ENCODE measurements at places on chromosomes 13 and 19.

DNA sequence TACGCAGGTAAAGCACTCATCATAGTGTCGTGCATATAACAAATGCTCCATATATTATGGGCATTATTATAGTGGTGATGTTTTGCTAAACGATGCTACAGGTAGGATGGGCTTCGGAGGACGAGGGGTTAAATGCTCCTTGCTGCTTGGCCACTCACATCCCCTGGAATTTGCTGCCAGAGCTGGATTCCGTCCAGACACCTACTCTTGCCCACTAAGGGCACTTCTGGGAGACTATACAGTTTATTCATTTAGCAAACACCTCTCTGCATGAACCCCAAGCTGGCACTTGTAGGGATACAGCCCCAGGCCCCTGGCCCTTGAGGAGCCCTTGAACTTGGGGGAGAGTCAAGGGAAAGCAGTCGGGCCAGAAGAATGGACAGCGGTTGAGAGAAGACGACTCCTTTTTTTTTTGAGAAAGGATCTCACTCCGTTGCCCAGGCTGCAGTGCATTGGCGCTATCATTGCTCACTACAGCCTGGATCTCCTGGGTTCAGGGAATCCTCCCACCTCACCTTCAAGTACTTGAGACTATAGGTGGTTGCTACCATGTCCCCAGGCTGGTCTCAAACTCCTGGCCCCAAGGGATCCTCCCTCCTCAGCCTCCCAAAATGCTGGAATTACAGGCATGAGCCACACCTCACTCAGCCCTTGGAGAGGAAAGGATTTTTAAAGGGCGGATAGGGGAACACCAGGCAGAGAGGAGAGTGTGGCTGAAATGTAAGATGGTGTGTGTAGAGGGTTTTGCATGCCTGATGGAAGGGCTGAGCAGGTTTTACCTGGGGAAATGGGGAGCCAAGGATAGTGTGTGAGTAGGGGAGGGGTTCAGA, 1.1 kb upstream of the MRPL34 start:
- no peak for DNase-seq

DNA sequence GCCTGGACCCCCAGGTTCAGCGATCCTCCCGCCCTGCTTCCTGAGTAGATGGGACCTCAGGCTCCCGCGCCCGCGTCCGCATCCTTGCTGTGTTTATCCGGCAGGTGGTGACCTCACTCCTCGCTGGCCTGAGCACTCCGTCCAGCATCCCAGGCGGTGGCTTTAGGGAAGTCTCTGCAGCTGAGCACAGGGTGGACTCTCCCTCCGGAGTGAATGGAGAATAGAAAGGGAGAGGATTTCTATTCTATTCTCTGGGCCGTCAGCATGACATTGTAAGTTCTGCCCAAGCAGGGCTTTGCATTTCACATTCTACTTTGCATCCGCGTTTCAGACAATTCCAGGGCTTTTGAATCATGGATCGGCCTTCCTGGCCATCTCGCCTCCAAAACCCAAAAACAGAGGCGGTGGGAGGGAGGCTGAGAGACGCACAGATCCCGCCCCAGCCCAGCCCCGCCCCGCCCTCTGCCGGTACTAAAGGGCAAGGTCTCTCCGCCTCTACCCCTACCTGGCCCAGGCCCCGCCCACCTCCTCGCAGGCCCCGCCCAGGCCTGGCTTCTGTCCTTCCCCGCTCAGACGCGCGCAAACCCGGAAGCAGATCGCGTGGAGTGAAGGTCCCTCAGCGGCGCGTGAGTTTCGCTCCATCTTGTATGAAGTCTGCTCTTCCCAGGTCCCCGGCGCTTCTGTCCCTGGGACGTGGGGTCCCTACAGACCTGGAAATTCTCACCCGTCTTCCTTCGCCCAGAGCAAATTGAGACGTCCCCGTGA, at the start of gene ZNF525:
ZNF525 (plus strand) TSS at position 572 of the 765 bp plus-strand sequence. CDS start 6,577 bp downstream, outside the sequence.
- DNase-seq: peak; percentile 95

- no peak for DNase-seq
Observed at GRCh38 chr13:25762795-25763377, 288.9 kb downstream of the SHISA2 start.

DNA sequence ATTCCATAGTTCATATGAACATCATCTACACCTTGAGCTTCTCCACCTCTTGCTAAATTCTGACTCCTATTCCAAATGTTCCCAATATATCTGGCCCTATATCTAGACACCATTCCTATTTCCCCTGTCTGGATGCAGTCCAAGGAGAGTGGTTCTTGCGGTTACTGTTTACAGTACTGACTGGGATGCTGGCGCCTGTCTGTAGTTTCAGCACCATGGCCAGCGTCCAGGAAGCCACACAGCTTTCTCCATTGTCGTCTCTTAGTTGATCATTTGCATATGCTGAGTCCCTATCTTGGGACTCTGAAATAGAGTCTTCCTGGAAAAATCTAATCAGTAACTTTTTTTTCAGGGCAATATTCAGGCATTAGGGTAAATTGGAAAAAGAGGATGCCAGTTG, 14.9 kb downstream of the LAIR2 start:
- peak; percentile 43 for DNase-seq

DNA sequence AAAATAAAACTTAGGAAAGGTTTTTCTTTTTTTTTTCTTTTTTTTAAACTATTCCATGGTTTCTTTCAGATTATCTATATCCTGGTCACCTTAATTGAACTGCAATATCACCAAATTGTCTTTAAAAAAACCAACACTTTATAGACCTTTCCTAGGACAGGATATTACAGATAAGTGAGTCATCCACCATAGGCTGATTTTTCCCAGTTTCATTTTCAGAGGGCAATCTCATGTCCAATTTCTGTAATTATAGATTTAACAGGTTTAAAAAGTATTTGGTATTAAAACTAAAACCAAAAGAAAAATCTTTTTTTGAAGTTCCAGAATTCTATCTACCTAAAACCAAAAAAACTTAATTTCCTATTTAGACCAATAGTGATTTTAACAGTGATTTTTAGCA, 13.2 kb downstream of the SPART start:
- DNase-seq: no peak

- no peak for DNase-seq
Observed at GRCh38 chr13:98586400-98587345, 9.8 kb upstream of the STK24 start.

DNA sequence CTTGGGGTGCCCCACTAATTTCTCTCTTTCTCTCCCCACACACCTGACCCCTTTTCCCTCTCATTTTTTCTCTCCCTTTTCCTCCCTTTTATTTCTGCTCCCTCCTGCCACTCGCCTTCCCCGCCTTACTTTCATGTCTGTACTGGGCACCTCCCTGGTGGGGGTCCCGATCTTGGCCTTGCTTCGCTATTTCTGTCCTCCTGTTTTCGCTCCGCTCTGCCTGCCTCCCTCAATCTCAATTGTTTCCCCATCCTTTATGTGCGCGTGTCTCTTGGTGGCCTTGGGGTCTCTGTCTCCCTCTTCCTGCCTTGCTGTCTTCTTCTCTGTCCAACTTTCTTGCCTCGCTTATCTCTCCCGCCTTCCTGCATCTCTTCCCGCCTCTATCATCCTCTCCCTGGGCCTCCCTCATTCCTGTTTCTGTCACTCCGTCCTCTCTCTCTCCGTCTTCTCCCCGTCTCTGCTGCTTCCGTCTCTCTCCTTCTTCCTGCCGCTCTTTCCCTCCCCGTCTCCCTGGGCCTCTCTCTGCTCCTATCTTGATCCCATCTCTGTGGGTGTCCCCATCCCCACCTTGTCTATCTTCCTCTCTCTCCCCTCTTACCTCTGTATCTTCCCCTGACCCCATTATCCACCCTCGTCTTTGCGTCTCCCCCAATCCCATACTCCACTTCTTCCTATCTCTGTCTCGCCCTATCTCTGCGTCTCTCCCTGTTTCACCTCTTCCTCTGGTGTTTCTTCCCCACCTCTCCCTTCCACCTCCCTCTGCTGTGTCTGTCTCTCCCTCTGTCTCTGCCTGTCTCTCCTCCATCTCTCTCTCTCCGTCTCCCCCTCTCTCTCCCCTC, 4.0 kb downstream of the GRIN2D start:
- no peak for DNase-seq

DNA sequence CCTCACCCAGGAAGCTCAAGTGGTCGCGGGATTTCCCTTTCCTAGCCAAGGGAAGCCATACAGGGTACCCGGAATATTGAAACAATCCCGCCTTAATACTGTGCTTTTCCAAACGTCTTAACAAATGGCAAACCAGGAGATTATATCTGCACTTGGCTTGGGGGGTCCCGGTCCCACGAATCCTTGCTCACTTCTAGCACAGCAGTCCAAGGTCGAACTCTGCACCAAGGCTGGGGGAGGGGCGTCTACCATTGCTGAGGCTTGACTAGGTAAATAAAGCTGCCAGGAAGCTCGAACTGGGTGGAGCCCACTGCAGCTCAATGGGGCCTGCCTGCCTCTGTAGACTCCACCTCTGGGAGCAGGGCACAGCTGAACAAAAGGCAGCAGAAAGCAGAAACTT, 1644.8 kb downstream of the PCDH9 start:
- no peak for DNase-seq

DNA sequence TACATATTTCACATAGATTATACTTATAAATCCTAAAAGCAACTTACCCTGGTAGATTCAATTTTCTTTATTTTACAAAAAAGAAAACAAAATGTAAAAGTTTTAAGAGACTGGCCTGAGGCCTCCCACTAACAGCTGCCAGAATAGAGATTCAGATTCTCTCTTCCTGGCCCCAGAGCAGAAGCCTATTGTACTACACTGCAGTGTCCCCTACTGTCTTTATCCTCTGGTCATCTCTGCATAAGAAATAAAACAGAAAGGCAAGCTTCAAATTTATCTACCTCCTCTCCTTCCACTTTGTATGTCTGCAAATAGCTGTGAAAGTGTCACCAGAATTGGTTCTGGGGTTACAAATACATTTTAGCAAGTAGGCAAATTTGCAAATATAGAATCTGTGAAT, 1004.1 kb upstream of the PCDH9 start:
- no peak for DNase-seq

GRCh38 chr13:27339299-27339698, 68.7 kb downstream of the RASL11A start:
- DNase-seq: no peak

DNA sequence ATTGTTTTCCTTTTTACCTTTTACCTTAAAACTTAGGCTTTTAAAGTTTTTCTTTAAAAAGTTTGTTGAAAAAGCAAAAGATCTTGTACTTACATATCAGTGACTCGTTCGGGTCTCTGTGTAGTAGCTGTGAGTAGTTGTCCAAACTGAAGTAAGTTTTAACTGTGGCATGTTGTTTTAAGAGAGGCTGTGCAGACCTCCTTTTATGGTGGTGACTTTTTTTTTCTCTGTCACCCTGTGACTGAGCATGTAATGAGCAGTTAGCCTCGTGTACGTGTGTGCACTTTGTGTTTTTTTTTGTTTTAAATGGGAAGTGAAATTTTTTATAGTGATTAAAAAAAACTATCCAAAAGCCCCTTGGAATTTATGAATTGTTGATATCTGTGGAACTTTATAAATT, at the start of gene GPR183:
GPR183 (minus strand) TSS at position 153 of the 400 bp plus-strand sequence. CDS start 11,254 bp downstream, outside the sequence.
- no peak for DNase-seq

GRCh38 chr19:55681131-55682092, 6.4 kb downstream of the EPN1 start:
- no peak for DNase-seq

DNA sequence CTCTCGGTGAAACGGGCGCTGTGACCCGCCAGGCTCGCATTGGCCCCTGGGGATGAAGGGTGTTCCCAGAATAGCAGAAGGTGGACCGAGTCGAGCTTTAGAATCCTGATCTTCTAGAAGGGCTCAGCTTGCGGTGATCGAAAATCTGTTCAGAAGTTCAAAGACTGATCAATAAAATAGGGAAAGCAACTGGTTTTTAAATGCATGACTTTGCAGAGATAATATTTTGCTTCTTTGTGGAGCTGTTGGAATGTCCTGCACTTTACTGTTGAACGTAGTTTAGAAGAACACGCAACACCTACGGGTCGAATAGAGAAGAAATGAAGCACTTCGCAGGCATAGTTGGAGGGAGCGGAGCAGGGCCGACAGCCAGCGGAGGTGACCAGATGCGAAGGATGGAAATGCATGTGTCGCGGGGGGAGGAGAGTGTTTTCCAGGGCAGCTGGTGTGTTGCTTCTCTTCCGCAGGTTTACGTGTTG, 766 bp downstream of the CEBPG start:
- no peak for DNase-seq

DNA sequence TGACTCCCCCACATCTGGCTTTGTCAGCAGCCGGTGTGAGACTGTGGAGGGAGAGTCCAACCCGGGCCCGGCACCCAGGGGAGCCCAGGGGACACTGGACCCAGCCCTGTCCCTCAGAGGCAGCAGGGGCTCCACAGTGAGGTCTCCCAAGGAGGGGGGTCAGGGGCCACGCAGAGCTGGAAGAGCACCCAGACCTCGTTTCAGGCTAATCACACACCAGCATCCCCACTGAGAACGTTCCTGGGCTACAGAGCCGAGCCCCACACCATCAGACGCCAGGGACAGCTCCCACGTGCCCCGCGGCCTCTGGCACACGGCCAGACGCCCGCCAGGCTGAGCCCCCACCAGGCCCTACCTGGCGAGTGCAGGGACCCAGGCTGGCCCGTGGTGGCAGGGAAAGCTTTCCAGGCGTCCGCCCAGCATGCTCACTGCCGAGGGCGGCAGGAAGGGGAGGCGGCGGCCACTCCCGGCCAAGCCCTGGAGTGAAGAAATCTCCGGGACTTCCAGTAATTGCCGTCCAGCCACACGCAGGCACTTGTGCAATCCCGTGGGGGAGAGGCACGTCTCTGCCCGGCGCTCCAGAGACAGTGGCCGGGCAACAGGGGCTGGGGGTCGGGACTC, 19.2 kb downstream of the SBNO2 start:
- DNase-seq: no peak

DNA sequence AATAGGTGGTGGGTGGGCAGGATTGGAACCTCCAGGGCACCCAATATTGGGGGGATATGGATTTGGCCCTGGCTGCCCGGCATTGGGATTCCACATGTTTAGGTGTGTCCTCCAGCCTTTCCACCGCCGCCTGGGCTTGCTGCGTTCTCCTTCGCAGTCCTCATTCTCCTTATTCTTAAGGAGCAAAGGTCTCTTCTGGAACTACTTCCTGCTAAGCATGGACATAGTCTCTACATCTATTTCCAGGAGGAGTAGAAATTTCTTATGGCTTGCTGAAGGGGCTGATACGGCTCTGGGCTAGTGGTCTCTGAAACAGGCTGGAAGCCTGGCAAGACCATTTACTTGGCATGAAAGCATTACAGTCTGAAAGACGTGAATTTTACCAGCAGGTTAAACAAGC, 9.2 kb upstream of the FCGBP start:
- DNase-seq: no peak

DNA sequence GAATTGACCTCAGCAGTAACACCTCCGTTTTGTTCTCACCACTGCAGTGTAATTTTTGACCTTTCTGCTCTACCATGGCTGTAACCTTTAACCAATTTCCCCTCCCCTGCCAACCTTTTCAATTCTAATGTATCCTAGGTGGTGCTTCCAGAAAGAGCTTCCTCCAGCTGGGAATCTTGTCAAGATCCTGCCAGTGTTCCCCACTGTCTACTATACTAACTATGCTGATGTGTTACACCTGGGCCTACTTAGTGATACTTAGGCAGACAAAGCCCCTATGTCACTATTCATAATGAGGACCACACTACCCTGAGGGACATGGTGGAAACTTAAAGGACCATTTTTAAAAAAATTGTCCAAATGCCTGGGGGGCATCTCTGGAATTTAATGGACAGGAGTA, 41.0 kb downstream of the MBNL2 start:
- no peak for DNase-seq

Data from stimulated activated CD4-positive, alpha-beta T cell treated with anti-CD3 and anti-CD28 coated beads, Interleukin-15, amount 100 ng/mL, for 1 hour (primary cell).